ENCODE measurements at places on chromosomes 3 and 15. TPM values are rescaled to one million over a fixed set of nuclear protein-coding genes. Genes with fewer than 3 reads are reported as not detected.

- no peak for DNase-seq
Measured at GRCh38 chr15:32909431-32909830, 191.6 kb downstream of the GREM1 start.

- peak; percentile 93 for DNase-seq
Measured at GRCh38 chr3:12994607-12995388, 78.4 kb downstream of the IQSEC1 start.

The RETNLB gene
- not detected for total RNA-seq

The ZNF592 gene
- total RNA-seq = 34.8 TPM

DNA sequence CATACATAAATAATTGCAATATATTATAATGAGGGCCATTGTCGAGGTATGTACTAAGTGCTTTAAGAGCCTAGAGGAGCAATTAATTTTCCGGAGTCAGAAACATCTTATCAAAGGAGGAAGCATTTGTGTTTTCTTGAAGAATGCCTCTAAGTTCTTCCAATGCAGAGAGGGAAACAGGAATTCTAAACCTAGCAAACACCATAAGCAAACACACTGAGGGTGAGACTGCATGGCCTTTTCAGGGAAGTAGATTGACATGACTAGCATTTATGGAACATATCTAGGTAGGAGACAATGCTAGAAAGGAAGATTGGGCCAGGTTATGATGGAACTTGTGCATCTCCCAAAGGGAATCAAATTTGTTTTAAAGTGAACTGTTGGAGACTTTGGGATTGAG, 7.2 kb upstream of the PLCL2 start:
- no peak for DNase-seq

DNA sequence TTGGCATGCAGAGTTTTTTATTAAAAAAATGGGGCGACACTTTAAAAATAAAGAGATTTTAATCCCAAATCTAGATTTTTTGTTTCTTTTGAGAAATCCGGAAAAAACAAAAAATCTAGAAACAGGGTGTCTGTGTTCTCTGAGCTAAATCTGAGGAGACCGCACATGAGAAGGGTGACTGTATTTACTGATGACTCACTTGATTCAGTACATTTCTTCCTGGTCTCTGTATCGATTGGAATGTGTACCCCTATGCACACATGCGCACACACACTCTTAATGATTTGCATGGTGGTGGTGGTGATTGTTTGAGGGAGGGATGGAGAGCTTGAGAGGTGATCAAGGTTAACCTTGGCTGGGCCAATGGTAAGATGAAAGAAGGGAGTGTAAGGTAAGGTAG, 443.1 kb upstream of the THRB start:
- no peak for DNase-seq
